ENCODE measurements at places on chromosomes 4 and X.

DNA sequence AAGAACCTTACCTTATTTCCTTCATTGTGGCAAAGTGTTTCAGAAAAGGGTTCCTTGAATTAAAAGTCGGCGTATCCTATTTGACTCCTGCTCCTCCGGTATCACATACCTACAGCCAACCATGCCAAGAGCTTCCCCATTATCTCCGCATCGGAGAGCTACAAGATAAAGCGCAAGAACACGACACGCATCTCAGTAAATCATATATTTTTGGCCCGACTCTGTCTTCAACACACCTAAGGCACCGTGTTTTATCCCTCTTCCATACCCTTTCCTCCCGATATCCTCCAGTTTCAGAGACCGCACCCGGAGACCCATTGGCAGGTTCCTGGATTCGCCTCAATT is 497 bp upstream of the THAP9 start:
- no peak for DNase-seq

GRCh38 chr4:16031546-16032395 is 52.1 kb downstream of the PROM1 start:
- no peak for DNase-seq

GRCh38 chrX:43785930-43786591 is 96.2 kb downstream of the MAOB start:
- no peak for DNase-seq

DNA sequence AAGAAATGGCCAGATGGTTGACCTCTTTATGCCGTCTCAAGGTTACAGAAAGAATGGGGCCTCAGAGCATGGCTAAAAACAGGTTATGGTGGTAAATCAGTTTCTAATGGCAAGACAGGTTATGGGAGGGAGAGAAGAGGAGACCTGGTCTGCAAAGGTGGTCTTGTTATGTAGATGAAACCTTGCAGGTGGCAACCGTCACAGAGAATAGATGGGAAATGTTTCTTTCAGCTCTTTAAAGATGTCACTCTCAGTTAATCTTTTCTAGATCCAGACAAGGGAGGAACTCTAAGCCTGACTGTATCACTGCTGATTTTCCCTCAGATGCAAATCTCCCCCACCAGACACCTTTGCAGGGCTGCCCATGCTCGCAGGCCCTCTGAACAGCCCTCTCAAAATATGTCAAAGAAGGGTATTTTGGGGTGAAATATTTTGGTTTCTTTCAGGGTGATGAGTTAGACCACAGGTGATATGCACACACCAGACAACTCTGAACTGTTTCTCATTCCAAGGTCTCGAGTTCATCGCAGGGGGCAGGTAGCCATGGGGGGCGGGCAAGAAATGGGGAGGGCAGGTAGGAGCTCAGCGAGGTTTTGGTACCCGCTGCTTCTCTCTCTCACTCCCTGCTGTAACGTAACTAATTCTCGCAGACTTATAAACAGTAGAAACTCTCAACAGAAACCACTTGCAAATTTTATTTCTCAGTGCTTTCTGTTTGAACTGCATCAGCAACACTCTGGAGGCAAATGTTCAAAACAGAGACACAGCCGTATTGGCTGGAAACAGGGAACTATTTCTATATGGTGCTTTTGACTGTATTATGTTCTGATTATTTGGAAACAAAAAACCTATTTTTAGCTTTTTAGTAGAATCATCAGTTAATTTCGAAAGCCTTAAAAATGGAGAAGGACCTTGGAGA is 32.4 kb downstream of the CASP3 start:
- no peak for DNase-seq

GRCh38 chrX:27439771-27440170 is 23.4 kb downstream of the PPP4R3C start:
- DNase-seq, result no peak

DNA sequence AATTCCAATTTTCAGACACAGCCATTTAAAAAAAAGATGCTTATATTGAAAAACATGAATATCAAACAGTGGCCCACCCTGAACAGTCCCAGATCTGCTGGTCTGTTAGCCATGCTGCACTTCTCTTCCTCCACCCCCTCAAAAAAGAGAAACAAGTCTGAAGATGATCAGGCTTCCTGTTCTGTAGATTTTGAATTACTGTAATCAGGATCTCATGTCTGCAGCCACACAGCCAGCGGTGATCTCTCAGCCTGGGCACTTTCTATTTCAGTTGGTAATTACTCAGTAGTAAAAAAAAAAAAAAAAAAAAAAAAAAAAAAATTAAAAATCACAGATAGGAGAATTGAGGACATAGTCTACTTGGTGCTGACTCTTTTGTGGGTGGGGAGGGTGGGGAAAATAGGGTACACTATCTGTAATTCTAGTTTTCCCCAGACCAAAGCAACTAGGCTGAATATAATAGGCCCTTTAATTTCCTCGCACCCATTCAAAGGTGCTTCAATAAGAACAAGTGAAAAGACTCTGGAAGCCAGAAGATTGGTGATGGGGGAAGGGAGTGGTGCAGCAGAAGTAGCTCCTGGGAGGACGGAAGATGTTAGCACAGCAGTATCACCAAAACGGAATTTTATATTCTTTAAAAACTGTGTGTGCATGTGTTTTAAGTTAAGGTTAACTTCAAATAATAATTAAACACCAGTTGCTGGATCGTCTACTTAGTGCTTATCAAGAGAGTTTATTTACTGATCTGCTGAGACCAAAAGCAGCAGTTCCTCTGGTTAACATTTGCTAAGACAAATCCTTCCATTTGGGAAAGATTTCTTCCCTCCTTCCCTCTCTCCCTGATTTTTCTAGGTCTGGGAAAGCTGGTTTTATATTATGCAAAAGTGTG is 47.0 kb downstream of the SPRY1 start:
- DNase-seq, result no peak

- DNase-seq, result peak; percentile 8
Measured at GRCh38 chrX:37455381-37455780, 106.2 kb downstream of the PRRG1 start.

- DNase-seq, result no peak
Measured at GRCh38 chr4:152674359-152674758, 5.4 kb downstream of the TMEM154 start.

DNA sequence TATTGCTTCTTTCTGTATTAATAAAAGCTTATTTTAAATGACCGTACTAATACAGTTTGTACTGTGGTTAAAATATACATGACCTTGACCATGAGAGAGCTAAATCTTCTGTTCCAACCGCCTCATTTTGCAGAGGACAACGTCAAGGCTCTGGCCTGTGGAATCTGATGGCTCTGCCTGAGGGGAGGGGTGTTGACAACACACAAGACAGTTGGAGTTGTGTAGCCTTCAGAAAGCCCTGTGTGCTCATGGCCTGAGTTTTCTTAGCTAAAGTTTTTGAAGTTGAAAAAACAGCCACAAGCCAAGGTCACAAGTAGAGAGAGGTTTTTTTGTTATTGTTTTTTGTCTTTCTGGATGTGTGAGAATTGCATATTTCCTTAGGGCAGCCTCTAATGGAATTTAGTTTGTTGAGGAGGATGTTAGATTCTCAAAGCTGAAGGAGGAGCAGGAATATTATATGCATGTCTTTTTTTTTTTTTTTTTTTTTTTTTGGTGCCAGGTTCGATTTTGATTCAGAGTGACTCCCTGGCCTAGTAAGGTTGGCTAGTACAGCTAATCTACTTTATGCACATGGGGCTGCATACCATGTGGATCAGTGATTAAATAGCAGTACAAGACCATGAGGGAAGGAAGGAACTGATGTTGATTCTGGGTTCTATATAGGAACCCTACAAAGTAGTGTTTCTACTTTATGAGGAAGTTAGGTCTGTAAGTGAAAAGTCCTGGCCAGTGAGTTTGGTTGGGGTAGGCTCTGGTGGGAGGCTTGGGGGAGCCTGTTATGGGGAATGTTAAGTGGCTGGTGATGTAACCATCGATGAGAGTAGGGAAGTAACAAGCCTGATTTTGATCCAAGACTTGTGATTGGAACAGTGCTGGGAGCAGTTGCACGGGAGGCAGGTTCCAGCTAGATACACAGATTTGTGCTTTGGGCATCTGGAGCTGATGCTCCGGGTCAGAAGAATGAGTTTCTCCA is 20.3 kb downstream of the SMS start:
- no peak for DNase-seq

- no peak for DNase-seq
Measured at GRCh38 chr4:183801457-183802165, 103.5 kb upstream of the STOX2 start.
